ENCODE measurements at places on chromosomes 2 and 18.
A peak's percentile ranks its signal among the peaks of the same experiment; 100 is the strongest.

DNA sequence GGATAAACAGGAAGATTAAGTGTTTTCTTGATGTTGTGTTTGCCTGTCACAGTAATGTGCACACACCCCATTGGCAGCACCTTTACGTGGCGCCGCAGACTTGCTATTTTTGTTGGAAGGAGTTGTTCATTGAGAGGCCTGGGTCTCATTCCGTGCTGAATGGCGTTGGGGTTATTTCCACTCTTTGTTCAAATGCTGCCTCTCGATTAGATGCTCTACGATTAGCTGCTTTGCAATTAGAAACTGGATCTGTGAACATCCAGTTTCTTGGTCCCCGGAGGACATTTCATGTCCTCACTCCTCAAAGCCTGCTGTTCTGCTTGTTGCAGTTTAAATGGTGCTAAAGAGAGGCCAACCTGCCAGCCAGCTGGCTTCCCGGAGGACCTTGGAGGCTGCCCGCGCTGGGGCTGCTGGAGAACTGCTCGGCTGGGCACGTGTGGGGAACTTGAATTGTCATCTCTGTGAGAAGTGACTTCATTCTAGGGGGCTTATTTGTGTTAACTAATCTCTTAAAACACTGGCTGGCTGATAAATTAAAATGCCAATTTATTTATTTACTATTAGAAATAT, 117.4 kb upstream of the NABP1 start:
- no peak for DNase-seq

GRCh38 chr2:102509749-102510148, 36.7 kb downstream of the SLC9A4 start:
- DNase-seq: peak; percentile 3

DNA sequence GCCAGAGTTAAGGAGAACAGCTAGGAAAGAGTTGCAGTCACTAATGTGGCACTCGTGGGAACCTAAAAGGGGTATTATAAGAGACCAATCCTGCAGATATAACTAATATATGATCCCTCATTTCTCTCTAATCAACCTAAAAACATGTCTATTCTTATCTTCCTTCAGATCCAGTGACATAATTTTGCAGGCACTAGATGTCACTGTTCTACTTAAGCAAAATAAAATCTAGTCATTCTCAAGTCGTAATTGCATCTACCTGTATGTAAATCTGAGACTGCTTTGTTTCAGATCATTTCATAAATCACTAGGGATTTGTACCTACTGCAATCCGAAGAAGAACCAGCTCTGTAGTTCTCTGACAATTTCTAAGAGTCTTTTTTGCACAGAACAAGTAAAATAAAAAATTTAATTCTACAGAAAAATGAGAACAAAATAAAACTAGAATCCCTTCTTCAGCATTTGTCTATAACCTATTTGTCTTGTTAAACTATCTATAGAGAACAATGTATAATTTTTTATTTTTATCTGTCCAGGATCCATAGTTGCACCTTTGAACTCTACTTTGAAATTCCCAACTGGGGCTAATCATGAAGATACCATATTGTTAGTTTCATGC, 56.5 kb upstream of the ERBB4 start:
- no peak for DNase-seq

- no peak for DNase-seq
These were observed 61.3 kb upstream of the NXPH2 start for GRCh38 chr2:138841459-138841858.

DNA sequence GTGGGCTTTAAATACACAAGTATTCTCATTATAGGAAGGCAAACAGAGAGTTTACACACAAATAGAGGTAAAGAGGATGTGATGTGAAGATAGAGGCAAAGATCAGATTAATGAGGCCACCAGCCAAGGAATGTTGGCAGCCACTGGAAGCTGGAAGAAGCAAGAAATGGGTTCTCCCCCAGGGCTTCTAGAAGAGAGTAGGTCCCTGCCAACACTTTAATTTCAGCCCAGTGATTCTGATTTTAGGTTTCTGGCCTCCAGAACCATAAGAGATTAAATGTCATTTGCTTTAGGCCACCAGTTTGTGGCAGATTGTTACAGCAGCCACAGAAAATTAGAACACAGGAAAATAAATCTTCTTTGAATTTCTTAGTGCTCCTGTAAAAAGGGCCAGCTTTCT, 916.7 kb downstream of the CPS1 start:
- no peak for DNase-seq

GRCh38 chr2:111118981-111119821, 1.5 kb upstream of the BCL2L11 start:
- no peak for DNase-seq

DNA sequence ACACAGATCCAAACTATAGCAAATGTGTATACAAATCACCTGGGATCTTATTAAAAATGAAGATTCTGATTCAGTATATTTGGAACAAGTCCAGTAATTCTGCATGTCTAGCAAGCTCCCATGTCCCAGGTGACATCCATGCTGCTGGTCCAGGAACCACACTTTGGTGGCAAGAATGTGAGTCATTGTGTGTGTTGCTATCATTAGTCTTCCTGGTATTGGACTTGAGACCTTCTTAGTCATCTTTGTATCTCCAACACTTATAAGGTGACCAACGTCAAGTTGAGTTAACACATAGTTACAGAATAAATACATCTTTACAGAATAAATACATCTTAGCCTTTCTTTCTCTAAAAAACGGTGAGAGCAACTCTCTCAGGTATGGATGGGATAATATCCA, 107.9 kb upstream of the NDUFV2 start:
- DNase-seq: no peak

GRCh38 chr2:136284226-136285119, 166.5 kb upstream of the CXCR4 start:
- DNase-seq: no peak

DNA sequence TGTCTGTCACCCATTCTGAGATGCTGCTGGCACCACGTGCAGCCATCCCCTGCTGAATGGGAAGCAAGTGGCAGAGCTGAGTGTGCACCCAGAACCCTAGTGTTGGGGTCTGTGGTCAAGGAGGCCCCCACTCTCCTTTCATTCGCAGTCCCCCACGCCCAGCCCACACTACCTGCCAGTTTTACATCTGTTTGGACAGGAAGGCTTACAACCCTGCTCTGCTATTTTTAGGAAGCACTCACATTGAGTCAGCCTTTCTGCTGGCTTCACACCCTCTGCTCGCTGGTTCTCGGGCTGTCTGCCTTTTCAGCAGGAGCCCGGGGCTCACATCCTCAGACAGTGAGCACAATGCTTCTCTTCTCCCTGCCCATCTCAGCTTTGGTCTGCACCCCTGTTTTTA, 10.7 kb upstream of the ADCY3 start:
- no peak for DNase-seq

DNA sequence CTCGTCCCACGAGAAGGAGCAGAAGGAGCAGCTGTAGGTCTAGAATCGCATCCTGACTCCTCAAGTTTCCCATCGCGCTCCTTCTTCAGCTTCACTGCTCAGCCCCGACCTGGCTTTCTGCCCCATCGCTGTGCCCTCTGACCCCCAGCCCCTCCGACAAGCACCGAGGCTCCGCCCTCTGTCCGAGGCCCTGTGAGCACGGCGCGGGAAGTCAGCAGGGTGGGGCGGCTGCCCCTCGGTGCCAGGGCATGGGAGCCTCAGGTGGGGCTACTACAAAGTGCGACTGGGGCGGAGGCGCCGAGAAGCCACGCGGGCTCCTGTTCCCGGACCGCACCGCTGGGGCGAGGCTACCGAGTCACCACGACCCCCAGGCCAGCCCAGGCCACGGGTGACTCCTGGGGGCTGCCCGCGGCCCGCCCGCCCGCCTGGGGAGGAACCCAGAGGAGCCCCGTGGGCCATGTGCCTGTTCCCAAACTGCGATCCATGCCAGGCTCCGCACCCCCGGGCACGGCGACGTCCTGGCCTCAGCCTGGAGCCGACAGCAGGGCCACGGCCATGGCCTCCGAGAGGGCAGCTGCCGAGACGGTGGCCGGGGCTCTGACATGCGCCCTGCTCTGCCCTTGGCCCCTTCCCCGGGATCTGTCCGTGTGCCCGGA, 36.6 kb upstream of the ID2 start:
- no peak for DNase-seq

DNA sequence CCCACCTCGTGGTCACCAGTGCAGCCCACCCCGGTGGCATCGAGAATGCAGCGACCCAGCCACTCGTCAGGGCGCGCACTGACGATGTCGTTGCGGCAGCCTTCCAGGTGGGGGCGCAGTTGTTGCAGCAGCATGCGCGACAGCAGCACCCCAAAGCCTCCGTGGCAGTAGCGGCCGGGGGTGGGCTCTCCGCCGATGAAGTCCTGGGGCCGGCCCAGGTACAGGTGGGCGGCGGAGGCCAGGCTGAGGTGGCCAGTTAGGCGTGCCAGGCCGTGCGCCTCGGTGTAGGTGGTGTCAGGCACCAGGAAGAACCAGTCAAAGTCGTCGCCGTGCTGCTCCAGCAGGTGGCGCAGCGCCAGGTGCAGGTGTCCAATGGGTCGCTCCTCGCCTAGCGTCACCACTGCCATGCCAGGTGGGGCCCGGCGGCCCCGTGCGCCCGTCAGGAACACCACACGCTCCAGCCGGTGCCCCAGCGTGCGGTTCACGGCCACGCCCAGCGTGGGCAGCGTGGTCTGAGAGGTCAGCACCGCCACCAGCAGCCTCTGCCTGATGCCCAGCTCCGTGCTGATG, 1.9 kb downstream of the CHPF start:
- DNase-seq: peak; percentile 87

DNA sequence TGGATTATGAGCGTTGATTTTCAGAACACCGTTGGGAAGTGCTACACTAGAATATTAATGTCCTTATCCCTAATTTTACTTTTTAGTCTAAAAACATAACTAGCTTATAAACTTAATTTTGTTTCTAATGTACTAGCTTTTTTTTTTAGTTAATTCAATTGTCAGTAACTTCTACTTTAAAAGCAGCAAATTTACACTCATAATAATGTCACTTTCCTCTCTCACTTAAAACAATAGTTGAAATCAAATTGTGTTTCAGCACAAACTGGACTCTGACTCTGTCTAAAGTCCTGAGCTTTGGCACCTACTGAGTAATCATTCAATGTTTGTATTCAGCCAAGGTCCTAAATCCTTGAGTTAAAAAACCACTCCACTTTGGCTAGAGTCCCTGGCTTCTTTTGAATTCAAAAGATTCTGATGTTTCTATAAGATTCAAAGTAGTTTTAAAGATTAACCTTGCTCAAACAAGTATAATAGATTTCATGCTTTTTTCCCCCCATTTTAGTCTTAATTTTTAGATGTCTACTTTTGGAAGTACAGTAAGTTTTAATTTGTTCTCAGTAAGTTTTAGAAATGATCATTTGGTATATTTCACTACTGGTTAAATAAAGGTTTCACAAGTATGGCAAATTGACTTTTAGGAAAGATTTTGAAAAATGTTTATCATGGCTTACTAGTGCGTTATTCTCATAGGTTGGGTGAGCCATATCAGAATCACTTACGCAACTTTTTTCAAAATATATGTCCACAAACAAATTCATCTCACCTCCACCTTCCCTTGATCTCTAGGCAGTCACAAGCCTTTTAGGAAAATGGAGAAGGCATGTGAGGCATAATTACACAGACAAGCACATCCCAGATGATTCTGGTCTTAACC, 23.4 kb downstream of the CCNYL1 start:
- no peak for DNase-seq

GRCh38 chr2:8576525-8577167, 105.2 kb upstream of the ID2 start:
- peak; percentile 72 for DNase-seq

- no peak for DNase-seq
These were observed 35.7 kb downstream of the WDR43 start for GRCh38 chr2:28930205-28930604.

GRCh38 chr18:23619388-23619881, 33.1 kb upstream of the NPC1 start:
- no peak for DNase-seq

DNA sequence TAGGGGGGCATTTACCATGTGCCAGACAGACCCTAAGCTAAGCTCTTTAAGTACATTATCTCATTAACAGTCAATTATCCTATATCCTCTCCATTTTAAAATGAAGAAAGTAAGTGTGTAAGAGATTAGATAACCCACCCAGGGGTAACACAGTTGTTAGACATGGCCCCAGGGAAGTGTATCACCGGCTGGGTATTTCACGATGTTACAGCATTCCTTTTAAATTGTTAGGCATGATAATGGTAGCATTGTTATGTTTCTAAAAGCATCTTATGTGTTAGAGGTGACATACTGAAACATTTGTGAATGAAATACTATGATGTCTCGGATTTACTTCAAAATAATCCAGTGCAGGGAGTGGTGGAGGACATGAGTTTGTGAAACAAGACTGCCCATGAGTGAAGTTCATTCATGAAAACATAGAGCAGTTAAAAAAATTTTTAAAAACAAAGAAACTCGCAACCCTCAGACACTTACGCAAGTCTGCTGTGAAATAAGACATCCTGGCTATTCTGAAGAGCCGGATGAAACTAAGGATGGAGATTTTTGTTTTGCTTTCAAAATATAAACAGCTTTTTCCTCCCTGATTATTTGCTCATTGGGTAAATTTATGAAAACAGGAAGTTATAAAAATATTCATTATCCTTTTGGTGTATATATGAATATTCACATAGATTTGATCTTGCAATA, 54.9 kb downstream of the IL1RL2 start:
- no peak for DNase-seq

- no peak for DNase-seq
These were observed 351.7 kb upstream of the SPHKAP start for GRCh38 chr2:228533156-228533555.

- peak; percentile 20 for DNase-seq
These were observed 28.6 kb downstream of the STK17B start for GRCh38 chr2:196142825-196143224.

- DNase-seq: no peak
These were observed 24.1 kb downstream of the INPP4A start for GRCh38 chr2:98468621-98469236.

DNA sequence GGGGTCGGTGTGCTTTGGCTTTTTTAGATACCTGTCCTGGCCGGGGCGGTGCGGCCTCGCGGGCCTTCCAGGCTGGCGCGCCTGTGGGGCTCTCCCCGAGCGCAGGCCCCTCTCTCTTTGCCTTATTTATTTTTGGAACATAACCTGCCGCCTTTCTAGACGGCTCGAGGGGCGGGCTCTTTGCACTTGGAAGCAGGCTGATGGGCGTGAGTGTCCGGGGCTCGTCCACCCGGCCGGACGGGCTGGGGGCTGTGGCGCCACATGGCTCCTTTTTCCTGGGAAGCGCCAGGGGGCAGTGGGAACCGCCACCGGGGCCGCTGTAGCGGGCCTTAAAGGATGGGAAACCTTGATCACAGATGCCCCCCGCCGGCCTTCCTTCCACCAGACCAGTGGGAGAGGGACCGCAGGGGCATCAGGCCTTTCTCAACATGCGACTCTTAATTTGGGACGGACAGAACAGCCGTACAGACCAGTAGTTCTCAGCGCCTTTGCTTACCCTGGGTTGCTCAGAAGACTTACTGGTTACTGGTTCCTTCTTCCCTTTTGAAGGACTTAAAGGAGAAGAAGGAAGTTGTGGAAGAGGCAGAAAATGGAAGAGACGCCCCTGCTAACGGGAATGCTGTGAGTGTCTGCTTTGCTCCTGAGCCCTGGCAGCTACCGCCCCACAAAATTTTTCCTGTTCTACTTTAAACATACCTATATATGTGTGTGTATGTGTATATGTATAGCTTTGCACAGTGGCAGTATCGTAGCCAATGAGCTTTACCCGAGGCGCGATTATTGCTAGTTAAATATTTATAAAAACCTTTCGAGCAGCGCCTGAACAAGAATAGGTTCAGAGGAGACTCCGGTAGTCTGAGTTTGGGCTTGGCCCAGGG, 2.7 kb downstream of the PTMA start:
- DNase-seq: peak; percentile 40

Data from CD4-positive, alpha-beta T cell treated with Interleukin-4 for 1 hour (primary cell).